ENCODE measurements at places on chromosomes 4 and X.

DNA sequence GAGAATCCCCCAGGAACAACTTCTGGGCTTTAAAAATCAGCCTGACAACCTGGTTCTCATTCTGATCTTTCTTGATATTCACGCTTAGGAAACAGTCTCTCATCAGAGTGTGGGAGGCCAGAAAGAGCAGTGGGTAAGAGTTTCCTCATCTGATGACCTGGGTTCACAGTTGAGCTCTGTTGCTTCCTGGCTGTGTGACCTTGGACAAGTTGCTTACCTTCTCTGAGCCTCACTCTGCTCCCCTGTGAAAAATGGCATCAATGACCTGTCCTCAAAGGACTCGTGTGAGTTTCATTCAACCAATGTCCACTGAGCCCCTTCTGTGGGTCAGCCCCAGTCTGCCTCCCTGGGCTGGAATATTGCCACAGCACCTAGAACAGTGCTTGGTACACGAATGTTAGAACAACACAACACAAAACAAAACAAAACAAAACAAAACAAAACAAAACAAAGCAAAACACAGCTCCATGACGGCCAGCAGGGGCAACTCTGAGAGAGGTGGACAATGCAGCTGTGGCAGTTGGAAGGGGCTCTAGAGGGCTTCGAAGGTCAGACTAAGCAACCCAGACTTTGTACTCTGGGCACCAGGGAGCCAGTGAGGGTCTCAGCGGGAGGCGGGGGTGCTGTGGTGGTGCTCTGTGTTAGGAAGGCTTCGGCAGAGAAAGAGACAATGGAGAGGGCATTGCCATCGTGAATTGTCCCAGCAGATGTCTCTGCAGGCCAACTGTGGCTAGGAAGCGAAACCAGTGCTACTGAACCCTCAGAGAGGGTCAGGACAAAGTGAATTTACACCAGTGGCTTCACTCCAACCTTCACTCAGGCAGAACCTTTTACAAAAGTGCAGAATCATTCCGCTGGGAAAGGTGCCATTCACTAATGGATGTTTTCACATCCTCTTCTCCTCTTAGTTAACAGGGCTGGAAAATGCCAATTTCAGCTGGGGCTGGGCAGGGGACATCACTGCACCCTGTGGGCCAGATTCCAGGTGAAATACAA lies 14.3 kb upstream of the C4orf50 start:
- DNase-seq = no peak

GRCh38 chrX:75361788-75362187 lies 87.9 kb downstream of the UPRT start:
- no peak for DNase-seq

- DNase-seq = no peak
Observed at GRCh38 chrX:108306086-108306485, 132.1 kb downstream of the COL4A6 start.

DNA sequence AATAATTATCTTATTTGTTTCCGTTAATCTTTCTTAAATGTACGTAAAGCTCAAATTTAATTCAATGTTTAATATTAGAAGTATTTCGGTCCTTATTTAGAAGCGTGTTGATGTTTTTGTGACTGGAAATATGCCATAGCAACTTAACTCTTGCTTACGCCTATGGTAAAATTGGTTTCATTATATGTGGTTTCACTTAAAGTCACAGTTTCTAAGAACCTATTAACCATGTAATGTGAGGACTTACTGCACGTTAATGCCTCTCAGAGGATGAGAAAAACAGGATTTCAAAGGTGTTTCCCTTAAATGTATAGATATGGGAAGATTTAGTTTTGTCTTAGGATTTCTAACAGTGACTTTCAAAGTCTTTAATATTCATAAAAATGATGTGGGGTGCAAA lies 206.4 kb upstream of the IL15 start:
- DNase-seq = no peak

- DNase-seq = no peak
Observed at GRCh38 chrX:3550871-3551270, 162.6 kb downstream of the PRKX start.

GRCh38 chr4:88919056-88919455 lies 137.9 kb downstream of the FAM13A start:
- no peak for DNase-seq

GRCh38 chr4:127210893-127211649 lies 421.7 kb upstream of the INTU start:
- no peak for DNase-seq

DNA sequence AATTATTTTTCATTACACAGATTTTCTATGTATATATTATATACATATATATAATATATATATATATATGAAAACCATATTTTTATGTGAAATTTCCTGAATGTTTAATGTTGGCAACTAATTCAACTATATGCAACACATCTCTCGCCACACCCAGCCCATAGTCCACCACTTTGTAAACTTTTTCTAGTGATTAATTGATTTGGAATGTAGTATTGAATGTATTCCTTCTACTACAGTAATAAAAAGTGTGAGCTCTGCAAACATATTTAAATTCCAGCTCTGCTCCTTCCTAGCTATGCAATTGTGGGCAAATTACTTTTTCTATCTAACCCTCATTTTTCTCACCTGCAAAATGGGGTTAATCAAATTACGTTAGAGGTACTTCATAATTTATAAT lies 187.8 kb downstream of the TEX11 start:
- no peak for DNase-seq

DNA sequence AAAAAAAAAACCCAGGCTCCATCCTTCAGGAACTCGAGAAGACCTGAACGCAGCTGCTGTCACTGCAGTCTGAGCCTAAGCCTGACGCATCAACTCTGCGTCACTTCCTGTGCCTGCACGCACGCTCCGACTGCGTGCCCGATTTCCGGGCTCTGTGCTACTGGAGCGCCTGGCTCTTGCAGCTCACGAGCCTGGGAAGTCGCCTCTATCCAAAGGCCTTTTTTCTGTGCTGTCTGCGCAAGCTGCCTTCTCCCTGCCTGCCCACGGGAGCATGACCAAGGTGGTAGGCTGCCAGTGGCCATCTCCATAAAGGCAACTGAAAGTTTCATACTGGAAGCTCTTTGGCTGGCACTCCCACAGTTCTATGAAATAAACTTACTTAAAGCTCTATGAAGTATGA lies 9.9 kb upstream of the GASK1B start:
- no peak for DNase-seq

GRCh38 chrX:112056476-112056875 lies 26.1 kb downstream of the TRPC5 start:
- DNase-seq = no peak

DNA sequence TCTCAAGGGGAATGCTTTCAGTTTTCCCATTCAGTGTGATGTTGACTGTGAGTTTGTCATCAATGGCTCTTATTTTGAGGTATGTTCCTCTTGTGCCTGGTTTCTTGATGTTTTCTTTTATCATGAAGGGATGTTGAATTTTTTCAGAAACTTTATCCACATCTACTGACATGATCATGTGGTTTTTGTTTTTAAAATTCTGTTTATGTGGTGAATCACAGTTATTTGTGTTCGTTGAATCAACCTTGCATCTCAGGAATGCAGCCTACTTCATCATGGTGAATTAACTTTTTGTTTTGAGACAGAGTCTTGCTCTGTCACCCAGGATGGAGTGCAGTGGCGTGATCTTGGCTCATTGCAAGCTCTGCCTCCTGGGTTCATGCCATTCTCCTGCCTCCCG lies 263.1 kb upstream of the KLF3 start:
- no peak for DNase-seq

DNA sequence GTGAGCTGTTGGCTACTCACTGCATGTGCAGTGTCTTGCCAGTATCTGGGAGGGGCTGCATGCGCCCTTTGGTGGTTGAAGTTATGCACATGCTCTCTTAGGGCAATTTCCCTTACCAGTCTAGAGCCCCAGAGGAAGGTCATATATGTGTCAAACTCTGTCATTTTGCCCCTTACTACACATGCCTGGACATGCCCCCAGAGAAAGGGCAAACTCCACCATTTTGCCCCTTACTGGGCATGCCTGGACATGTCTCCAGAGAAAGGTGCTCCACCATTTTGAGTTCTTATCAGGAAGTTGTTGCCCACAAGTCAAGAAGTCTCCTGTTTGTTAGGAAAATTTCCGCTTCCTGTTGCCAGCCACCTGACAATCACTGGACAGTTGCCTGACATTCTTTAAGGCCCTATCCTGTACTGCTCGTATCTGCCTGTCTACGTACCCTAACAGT lies 56.4 kb upstream of the PLAC8 start:
- no peak for DNase-seq

DNA sequence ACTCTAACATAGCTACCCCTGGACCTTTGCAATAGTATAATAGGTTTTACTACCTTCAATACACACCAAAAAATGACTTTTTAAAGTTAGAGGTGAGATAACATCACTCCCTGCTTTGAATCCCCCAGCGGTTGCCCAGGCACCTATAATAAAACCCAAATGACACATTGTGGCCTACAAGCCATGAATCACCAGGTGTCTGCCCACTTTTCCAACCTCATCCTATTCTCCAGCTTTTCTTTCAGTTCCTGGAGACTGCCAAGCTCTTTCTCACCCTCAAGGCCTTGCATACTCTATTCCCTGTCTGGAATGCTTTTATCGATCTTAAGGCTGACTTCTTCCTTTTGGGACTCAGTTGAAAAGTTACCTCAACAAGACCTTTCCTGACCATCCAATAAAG lies 16.4 kb upstream of the PRSS48 start:
- no peak for DNase-seq

GRCh38 chrX:128653524-128654060 lies 601.4 kb upstream of the ACTRT1 start:
- no peak for DNase-seq

DNA sequence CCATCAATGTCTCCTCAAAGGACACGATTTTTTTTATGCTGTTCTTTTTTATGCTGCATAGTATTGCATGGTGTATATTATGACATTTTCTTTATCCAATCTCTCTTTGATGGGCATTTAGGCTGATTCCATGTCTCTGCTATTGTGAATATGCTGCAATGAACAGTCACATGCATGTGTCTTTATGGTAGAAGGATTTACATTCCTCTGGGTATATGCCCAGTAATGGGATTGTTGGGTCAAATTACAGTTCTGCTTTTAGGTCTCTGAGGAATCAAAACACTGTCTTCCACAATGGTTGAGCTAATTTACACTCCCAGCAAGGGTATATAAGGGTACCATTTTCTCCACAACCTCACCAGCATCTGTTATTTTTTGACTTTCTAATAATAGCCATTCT lies 113.9 kb downstream of the GRIA3 start:
- no peak for DNase-seq

GRCh38 chr4:127145006-127145540 lies 487.7 kb upstream of the INTU start:
- DNase-seq = no peak
